ENCODE measurements at places on chromosomes 4 and X.

GRCh38 chrX:124764354-124764753, 418.0 kb downstream of the SH2D1A start:
- DNase-seq: no peak

DNA sequence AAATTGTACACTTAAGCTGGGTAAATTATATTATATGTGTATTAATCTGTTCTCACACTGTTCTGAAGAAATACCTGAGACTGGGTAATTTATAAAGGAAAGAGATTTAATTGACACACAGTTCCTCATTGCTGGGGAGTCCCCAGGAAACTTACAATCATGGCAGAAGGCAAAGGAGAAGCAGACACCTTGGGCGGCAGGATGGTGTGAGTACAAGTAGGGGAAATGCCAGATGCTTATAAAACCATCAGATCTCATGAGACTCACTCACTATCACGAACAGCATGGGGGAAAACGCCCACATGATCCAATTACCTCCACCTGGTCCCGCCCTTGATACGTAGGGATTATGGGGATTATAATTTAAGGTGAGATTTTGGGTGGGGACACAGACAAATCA, 34.9 kb downstream of the PDE5A start:
- no peak for DNase-seq

GRCh38 chr4:108829966-108830492, 67.2 kb upstream of the ETNPPL start:
- no peak for DNase-seq

- DNase-seq: no peak
Observed at GRCh38 chrX:1420371-1420770, 28.5 kb upstream of the SLC25A6 start.
